Right ventricle myocardium inferior (tissue), 1 donor: ENCODE measurements at places on chromosomes 5 and 9. TPM values are rescaled to one million over a fixed set of nuclear protein-coding genes. Genes with fewer than 3 reads are reported as not detected.

The NINJ1 gene
- 55.5 TPM for total RNA-seq

The RASGRF2 gene
- 5.9 TPM for total RNA-seq

The ASS1 gene
- total RNA-seq = 84.8 TPM

DNA sequence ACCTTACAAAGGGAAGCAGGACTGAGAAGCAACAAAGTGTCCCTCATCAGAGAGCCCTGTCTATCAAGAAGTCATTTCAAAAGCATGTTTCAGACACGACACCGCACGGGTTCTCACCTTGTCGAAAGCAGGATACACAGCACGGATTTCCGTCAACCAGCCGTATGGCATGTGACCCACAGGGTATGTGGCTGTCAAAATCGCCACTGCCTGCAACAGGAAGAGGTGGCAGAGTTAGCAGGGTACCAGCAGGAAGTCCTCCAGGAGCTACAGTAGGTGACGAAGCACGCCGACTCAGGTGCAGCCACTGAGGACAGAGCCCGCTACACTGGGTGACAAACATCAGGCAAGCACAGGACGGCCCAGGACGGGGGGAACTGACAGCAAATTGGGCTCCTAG, 81.2 kb downstream of the OTULIN start:
- peak; percentile 55 for DNase-seq

- no peak for DNase-seq
Measured at GRCh38 chr9:18604767-18605730, 131.1 kb downstream of the ADAMTSL1 start.

GRCh38 chr5:10319202-10319851, 11.6 kb upstream of the CMBL start:
- DNase-seq = no peak

GRCh38 chr9:971901-972500, 4.5 kb upstream of the DMRT3 start:
- no peak for DNase-seq

GRCh38 chr5:150181027-150181426, 8.8 kb upstream of the SLC6A7 start:
- no peak for DNase-seq

- no peak for DNase-seq
Measured at GRCh38 chr5:51468196-51468595, 84.9 kb downstream of the ISL1 start.

GRCh38 chr5:40402007-40402364, 277.7 kb upstream of the PTGER4 start:
- DNase-seq = no peak

DNA sequence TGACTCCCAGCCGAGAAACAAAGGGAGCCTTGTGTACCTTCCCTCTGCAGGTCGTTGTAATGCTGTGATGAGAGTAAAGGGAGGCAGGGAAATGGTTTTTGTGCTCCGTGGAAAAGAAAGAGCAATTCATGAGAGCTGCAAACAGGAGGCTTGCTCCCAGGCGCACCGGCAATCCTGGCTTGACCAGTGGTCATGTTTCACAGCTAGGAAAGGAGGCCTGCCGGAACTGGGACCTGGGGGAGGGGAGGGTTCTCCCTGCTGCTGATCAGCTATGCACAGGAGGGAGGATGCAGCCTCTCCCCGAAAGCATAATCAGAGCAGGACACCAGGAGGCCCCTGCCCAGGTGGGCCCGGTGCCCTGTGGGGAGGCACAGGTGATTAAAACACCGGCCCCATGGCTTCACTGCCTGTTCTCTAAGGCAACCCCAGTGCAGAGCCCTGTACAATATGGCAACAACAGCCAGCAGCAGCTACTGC, 131.3 kb downstream of the ZDHHC21 start:
- no peak for DNase-seq

DNA sequence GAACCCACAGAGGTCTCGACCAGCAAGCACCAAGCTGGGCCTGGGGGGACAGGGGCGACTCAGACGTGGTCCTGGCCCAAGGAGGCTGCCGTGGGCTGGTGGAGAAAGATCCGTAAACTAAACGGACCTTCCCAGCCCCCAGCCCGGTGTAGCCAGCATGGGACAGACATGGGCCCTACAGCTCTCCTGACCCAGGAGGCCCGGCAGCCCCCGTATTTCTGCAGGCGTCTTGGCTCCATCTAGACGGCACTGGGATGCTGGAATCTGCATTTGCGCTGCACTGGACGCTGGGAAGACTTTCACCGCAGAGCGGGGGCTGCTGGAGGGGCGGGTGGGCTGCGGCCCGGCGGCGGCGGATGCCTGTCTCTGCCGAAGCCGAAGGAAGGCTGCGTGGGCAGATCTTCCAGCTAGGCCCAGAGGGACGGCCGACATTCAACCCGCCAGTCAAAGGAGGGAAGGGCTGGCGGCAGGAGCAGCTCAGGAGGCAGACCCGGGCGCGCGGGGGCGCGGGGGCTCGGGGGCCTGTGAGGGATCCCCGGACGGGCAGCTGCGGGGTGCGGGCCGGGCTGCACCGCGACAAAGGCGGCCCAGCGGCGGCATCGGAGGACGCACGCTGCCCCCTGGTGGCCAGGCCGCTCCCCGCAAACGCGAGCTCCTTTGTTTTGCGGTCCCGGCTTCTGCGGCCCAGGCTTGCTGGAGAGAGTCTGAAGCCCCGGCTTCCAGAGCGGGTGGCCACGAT, 266.2 kb downstream of the NSG2 start:
- peak; percentile 83 for DNase-seq

DNA sequence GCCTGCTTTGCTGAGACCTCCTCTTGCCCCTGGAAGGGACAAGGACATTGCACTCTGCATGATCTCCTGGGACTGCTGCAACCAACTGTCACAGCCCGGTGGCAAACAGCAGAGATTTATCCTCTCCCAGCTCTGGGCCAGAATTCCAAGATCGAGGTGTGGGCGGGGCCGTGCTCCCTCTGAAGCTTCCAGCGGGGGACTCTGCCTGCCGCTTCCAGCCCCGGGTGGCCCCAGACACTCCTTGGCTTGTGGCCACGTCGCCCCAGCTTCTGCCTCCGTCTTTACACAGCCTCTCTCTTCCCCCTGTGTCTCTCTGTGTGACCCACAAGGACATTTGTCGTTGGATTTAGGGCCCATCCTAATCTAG, 67.1 kb downstream of the COL5A1 start:
- DNase-seq = peak; percentile 32

- no peak for DNase-seq
Measured at GRCh38 chr5:122585371-122585770, 189.5 kb upstream of the SNX2 start.

- DNase-seq = no peak
Measured at GRCh38 chr5:14167211-14167845, 24.2 kb downstream of the TRIO start.

GRCh38 chr9:98726735-98727134, 18.0 kb upstream of the GABBR2 start:
- DNase-seq = no peak

DNA sequence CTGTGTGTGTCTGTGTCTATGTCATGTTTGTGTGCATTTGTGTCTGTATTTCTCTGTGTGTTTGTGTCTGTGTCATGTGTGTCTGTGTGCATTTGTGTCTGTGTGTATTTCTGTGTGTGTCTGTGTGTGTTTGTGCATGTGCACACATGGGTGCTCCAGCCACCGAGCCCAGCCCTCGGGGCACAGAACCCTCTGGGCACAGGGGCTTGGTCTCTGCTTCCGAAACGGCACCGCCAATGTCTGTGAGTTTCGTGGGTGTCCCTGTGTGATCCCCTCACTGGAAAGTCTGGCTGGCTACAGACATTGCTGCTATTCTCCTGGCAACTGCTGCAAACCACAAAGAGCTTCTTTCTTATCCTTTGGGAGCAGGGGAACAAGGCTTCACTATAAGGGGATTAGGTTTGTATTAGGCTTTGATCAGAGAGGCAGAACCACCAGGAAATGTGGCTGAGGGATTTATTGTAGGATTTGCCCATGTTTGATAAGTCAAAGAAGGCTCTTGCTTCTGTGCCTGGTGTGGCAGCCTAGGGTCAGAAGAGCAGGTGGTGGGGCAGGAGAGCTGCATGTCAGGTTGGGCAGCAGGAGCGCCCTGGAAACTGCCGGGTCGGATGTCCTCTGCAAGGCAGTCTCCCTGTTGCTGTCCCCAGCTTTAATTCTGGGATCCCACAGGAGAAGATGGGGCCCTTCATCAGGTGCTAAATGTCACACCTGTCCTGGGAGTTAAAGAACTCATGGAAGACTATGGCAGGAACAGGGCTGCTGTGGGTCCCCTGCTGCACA, 39.6 kb upstream of the FCN1 start:
- peak; percentile 33 for DNase-seq

GRCh38 chr5:127666043-127666716, 17.3 kb downstream of the CTXN3 start:
- no peak for DNase-seq

GRCh38 chr9:95264954-95265615, 52.4 kb downstream of the FANCC start:
- no peak for DNase-seq

DNA sequence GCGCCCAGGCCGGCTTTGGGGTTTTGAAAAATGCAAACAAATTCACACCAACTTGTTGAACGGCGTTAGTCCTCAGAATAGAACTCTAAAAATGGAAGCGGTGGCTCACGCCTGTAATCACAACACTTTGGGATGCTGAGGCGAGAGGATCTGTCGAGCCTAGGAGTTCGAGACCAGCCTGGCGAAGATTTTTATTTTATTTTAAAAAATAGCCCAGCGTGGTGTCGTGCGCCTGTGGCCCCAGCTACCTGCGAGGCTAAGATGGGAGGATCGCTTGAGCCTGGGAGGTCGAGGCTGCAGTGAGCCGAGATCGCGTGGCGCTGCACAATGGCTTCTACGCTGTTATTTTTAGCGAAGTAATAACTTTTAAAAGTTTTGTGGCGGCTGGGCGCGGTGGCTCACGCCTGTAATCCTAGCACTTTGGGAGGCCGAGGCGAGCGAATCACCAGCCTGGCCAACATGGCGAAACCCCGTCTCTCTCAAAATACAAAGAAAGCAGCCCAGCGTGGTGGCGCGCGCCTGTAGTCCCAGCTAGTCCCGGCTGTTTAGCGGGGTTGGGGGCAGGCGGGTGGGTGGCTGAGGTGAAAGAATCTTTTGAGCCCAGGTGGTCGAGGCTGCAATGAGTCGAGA, 694 bp upstream of the PLIN2 start:
- DNase-seq = peak; percentile 77

GRCh38 chr5:169805937-169806700, 169.0 kb downstream of the DOCK2 start:
- no peak for DNase-seq
